ENCODE measurements at places on chromosomes 4 and X.

DNA sequence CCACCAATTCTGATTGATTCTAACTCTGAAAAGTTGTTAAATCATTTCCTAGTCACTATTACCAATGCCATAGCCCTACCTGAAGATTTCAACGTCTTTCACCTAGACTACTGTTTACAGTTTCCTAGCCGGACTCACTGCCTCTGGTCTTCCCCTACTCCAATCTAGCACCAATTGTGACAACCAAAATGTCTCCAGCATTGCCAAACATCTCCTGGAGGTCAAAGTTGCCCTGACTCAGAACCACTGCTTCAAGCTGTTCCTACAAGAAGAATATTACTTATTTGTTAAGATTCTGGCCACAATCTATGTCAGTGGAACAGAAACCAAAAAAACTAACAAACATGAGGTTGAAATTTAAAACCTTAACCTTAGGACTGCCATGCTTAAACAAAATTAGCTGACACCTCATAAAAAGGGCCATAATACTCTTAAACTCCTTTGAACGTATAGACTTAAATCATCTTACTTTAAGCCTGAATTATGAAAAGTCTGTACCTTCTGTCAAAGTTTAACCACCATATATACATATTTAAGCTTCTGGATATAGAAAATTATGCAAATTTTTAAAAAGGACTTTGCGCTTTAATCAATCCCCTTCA lies 2.1 kb downstream of the PDS5A start:
- DNase-seq = no peak

DNA sequence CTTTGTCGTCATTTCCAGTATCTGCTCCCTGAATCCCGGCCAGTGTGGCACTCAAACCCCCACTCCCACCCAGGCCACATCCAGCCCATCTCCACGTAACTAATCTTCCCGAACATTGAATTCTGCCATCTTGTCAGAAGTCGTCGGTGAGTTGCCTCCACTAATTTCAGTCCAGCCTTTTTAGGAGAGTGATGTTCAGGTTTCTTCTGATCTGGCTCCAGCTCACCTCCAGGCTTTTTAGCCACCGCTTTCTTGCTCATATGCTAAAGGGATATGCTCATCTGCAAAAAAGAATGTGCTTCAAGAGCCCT lies 1.3 kb downstream of the TMEM165 start:
- no peak for DNase-seq

GRCh38 chr4:88690355-88690754 lies 7.3 kb downstream of the NAP1L5 start:
- DNase-seq = no peak

- DNase-seq = no peak
These were observed 92.0 kb upstream of the TLR2 start for GRCh38 chr4:153592064-153592463.

GRCh38 chrX:73855546-73855945 lies 292.5 kb downstream of the CHIC1 start:
- peak; percentile 64 for DNase-seq

DNA sequence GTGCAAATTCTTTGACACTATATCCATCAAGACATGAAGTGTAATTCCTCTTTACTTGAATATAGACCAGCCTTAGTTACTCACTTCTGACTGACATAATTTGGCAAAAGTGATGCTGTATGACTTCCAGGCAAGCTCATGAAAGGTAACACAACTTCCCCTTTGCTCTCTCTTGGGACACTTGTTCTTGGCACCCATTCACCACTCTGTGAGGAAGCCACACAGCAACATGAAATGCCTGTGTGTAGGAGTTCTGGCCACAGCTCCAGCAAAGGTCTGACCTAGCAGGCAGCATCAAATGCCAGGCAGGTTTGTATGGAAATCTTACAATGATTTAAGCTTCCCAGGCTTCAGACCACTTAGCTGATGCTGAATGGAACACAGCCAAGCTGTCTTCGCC lies 280.3 kb downstream of the PDHA2 start:
- DNase-seq = no peak

GRCh38 chr4:121898150-121898549 lies 27.9 kb upstream of the BBS7 start:
- DNase-seq = peak; percentile 15

DNA sequence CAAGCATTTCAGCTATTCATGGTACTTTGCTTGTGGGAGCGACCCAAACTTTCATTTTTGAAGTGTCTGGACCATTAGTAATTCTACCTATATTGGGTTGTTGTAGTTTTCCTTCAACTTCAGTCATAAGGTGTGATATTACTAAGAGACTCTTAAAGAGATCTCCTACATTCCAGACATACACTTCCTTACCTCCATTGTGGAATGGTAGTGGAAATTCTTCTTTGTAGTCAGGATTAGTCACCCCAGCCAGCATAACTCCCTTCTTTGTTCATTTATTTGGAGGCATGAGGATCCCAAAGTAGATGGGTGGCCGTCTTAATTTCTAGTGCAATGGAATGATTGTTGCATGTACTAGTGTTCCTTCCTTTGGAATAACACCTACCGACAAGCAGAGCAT lies 991.4 kb downstream of the ARAP2 start:
- DNase-seq = no peak

DNA sequence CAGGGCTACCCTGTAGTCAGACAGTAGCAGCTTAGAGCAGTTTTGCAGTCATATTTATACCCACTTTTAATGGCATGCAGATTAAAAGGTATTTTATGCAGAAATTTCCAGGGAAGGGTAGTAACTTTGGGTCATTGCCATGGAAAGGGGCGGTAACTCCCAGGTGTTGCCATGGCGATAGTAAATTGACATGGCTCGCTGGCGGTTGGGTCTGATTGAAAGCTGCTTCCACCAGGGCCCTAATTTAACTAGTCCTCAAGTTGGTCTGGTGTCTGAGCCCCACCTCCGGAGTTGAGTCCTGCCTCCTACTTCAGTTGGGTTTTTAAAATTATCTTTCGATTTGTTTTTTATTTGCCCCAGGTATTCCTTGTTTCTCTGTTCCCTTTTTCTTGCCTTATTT lies 70.1 kb downstream of the NAA11 start:
- DNase-seq = no peak

DNA sequence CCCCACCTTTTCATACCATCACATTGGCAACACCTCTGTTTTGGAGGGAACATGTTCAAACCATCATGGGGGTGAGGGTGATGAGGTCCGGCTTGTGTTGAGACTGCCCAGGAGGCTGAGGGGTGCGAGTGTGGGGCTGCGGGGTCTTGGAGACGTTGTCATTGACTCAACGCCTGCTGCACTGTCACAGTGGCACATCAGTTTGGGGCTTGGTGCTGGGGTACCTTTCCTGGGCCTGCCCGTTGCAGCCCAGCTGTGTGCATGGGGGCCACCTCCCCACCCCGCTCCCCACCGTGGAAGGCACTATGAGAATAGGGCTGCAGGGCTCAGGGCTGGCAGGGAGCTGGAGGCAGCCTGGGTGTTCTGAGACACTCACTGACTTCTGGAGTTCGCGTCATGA lies 2.3 kb downstream of the HTRA3 start:
- DNase-seq = no peak

DNA sequence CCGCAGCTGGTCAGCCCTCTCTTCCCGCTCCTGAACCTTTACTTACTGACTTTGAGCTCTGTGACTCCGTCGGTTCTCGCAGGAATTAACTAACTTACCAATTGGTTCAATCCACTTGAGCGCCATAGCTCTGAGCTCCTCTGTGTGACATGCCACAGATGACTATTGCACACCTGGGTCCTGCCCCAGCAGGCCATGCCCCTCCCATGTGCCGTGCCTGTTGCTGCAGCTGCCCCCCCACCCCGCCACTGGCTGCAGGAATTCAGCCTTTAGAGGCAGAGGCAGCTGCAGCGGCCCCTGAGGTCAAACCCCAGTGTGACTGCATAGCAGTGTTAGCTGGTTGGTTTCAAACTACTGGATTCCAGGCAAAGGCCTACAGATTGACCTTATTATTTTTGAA lies 70.6 kb downstream of the MTMR1 start:
- no peak for DNase-seq

DNA sequence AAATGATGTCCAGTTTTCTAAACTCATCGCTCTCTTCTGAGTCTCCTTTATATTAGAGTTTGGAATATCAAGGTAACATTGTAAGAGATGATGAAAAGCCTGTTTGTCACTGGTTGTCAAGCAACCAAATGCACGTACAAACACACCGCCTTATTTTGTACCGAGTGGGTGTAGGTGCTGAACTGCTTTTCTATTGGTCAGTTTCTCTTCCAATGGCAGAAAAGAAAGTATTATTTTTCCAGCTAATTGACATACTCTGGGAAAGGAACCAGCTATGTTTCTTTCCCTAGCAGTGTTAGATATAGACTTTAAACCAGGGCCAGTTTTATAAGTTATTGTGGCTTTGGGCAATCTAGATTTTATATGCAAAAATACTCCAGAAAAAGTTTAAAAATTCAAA lies 6.6 kb upstream of the PPM1K start:
- DNase-seq = no peak

DNA sequence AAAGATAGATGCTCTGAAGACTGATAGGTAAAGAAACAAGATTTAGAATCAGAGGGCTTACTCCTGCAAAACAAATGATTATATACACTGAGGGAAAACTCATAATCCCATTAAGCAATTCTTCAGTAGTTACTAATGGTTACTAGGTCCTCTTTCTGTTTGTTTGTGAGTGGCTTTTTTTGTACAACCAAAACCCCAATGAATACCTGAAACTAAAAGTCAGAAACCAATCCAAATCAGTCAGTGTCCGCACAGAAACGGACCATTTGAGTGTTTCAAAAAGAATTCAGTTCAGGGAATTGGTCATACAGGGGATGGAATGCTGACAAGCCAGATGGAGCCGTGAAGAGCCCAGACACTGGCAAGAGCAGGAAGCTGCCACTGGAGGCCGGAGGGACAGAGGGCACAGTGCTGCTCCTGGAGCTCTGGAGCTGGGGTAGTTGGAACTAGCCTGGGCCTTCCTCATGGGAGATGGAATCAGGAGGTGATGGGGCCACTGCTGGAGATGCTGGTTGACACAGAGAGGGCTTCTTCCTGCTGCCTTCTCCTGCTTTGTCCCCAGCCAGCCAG lies 31.9 kb downstream of the SETD7 start:
- no peak for DNase-seq

GRCh38 chr4:74539044-74539790 lies 94.3 kb downstream of the AREG start:
- DNase-seq = no peak

DNA sequence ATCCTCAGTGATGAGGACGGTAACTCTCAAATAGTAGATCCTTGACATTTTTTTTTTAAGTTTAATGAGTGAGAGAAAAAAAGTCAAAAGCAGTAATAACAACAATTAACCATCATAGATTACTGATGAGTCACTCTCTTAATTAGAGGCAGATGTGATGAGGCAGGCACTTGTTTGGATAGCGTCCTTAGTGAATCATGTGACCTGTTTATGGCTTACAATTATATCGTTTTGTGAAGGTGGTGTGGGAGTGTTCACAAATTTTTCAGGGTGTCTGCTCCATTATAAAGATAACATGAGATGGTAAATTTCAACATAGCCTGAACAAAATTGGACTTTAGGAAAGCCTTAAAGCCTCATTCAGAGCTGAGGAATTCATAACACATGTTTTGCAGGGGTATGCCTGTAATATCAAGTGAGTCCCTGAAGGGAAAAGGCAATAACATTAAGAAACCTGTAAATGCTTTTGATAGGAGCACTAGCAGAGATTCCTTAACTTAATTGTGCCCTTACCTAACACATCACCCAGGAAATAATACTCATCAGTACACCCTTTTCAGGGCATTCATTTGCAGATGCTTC lies 51.9 kb upstream of the XIAP start:
- DNase-seq = no peak
